ENCODE measurements at places on chromosomes 11 and 22.
A peak's percentile ranks its signal among the peaks of the same experiment; 100 is the strongest.

GRCh38 chr11:16787035-16787742 is 48.7 kb downstream of the C11orf58 start:
- no peak for DNase-seq

GRCh38 chr11:48054994-48055291 is 74.6 kb downstream of the PTPRJ start:
- no peak for DNase-seq

GRCh38 chr11:64060861-64061444 is 25.2 kb downstream of the FLRT1 start:
- peak; percentile 75 for DNase-seq

GRCh38 chr11:104623518-104623917 is 274.7 kb downstream of the CASP12 start:
- DNase-seq: no peak

- no peak for DNase-seq
Measured at GRCh38 chr22:29231971-29232959, 26.6 kb downstream of the EMID1 start.

GRCh38 chr22:49881856-49882255 is 28.2 kb downstream of the ZBED4 start:
- no peak for DNase-seq

DNA sequence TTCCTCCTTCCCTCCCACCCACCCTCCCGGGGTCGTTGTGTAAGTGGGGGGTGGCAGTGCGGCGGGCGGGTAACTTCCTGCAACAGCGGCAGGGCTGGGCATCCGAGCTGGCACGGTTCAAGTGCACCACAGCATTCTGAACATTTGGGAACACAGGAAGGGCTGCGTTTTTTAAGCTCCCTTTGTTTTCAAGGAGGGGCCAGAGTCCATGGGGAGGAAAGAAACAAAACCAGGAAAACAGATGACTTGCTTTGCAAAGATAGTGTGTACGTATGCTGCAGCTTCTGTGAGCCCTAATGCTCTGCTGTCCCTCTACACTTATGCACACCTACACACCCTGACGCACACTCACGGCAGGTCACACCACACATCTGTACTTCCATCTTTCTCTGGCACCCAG is 152.5 kb downstream of the FBXO7 start:
- DNase-seq: no peak

- no peak for DNase-seq
Measured at GRCh38 chr11:115637599-115638241, 133.5 kb upstream of the CADM1 start.

DNA sequence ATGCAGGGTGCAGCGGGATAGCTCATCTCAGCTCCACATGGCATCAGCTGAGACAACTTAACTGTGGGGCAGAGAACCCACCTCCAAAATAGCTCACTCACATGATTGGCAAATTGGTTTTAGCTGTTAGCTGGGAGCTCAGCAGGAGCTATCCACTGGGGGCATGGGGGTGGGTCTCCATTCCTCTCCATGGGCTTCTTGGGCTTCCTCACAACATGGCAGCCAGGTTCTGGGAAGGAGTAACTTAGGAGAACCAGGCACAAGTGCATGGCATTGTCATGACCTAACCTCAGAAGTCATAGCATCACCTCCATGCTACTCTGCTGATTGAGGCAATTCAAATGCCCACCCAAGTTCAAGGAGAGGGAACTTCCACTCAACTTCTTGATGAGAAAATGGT is 85.5 kb downstream of the MN1 start:
- DNase-seq: no peak

DNA sequence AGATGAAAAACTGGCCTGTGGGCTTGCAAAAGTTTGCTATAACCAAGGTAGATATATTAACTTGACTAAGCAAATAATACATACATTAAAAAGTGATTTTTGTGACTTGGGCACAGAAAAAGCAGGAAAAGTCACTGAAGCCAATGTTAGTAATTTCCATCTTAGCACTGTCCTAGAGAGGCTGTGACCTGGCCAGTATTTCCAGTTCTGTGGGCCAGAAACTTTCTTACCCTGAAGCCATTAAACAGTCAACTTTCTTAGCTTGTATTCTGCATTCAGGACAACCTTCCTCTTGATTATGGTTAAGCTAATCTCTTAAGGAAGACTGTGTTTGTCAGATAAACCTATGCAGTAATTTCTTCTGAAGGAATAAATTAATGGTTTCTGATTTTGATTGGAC is 22.3 kb upstream of the SLC36A4 start:
- DNase-seq: no peak

GRCh38 chr11:126345283-126345682 is 10.2 kb upstream of the ST3GAL4 start:
- DNase-seq: no peak

DNA sequence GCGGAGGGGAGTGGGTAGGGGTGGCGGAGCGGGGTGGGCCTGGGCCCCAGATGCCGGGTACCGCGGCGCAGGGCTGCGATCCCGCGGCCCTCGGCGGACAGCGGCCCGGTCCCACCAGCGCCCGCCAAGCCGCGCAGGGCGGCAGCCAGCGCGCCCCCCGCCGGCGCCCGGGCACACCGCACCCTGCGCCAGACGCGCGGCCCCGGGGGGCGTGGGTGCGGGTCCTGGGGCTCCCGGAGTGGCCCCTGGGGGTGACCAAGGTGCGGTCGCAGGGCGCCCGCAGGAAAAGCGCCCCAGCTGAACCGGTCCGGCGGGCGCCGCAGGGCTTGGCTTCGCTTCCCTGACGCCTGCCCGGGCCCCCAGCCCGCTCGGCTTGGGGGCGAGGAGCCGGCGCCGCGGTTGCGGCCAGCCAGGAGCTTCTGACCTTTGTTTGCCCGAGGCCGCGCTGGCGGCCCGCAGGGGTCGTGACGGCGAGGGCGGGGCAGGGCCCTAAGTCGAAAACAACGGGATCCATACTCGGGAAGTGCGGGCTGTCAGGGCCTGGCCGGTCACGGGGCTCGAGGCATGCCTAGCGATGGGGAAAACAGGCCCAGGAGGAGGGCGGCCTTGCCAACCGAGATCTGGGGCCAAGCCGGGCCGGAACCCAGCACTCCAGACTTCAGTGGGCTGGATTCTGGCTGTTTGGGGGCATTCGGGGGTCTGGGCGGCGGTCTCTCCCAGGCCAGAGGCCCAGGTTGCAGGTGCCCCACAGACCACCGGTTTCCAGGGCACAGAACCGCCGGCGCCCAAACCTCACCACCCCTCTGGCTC is 581 bp upstream of the AP5B1 start:
- DNase-seq: no peak

DNA sequence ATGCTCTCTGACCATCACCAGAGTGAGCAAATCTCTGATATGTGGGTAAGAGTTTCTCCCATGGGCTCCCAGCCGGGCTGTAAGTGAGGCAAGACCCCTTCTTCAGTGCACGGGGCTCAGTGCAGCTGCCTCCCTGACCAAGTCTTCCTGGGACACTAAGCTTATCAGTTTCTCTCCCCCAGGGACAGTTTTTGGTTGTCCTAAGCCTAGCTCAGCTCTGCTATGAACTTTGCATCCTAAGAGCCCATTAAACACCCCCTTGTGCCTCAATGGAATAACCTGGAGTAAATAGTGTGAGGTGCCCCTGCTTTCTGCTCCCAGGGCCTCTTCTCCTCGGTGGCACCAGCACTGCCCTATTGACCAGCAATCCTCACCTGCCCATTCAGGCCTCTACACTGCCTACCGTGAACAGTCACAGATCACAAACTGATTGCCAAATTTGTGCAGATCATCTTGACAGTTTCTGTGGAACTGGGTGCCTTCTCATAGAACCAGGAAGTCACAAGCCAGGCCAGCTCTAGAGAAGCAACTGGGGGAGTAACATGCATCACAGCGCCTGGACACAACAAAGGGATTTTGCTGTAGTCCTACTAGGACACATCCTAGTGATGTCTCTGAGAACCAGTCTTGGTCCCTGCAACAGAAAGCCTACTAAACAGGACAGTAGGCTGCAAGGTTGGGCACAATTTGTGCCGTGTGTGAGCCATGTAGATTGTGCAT is 19.5 kb upstream of the IGLL5 start:
- no peak for DNase-seq

- no peak for DNase-seq
Measured at GRCh38 chr11:47514825-47515647, 37.9 kb downstream of the CELF1 start.

- no peak for DNase-seq
Measured at GRCh38 chr11:1560002-1560648, 11.9 kb downstream of the DUSP8 start.

GRCh38 chr11:62542750-62543567 is 3.6 kb downstream of the AHNAK start:
- DNase-seq: no peak

DNA sequence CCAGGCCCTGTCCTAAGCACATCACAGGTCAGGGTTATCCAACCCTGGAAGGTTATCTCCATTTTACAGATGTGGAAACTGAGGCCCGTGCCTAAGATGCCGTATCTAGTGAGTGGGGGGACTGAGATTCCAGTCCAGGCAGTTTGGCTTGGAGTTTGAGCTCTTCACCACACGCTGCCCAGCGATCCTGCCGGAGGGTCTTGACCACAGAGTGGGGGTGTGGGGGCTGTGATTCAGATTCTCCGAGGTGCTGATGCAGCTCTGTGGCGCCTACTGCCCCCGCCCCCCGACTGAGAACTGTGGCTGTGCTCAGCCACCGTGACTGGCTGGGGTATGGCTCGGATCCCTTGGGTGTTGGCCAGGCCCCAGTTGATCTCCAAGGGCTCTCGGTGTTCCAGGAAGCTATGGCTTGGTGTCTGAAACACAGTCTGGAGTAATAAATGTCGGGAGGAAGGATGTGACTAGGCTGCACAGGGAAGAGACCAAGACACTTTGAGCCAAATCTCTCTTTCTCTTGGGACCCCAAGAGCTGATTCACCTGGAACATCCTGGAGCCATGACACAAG is 60.6 kb upstream of the RASD2 start:
- DNase-seq: no peak

- DNase-seq: no peak
Measured at GRCh38 chr22:50150161-50151129, 20.1 kb upstream of the PANX2 start.

- no peak for DNase-seq
Measured at GRCh38 chr22:48804811-48805301, 1022.8 kb downstream of the BRD1 start.

- no peak for DNase-seq
Measured at GRCh38 chr11:64967375-64967774, 4.5 kb downstream of the MAJIN start.

DNA sequence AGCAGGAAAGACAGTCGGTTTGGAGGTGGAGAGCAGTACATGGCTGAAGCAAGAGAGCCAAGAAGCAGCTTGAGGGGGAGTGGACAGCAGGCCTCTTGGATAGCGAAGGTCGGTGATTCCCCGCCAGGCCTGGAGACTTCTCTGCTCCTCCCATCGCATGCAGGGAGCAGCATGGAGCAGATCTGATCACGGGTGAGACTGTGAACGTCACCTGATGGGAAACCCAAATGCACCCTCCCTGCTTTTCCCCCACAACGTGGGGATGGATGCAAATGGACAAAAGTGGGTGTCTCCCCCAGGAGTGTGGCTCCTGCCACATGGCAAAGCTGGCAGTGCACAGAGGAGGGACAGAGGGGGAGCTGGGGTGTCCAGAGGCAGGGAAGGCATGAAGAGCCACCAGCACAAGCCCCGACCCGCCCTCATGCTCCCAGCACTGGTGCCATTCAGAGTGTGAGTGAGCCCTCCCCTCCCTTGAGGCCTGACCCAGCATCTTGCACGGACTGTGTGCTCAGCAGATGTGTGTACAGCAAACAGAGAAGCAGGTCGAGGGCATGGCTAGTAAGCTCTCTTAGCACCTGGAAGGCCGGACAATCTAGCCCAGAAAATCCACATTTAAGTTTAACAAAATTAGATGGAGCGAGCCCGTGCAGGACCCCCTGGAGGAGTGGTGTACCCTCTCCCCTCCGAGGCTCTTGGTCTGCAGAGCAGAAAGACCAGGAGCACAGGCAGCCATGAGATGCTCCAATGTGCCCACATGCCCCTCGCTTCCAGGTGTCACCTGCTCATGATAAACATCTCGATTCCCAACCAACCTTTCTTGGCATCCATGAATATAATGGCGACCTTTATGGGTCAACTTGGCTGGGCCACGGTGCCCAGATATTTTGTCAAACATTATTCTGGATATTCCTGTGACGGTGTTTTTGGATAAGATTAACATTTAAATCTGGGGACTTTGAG is 661.7 kb downstream of the TBC1D22A start:
- DNase-seq: no peak

All from NCI-H2081 treated with DMSO at 0.1 percent for 48 hours (cell line).